ENCODE measurements at places on chromosomes 11 and 22. TPM values are rescaled to one million over a fixed set of nuclear protein-coding genes. Genes with fewer than 3 reads are reported as not detected.

- H3K4me3 ChIP-seq: no peak overlapping the region
- H3K27me3 ChIP-seq: no peaks in the 10 kb centered on the region
- no peaks in the 10 kb centered on the region for H3K36me3 ChIP-seq
- no peak for DNase-seq
Observed at GRCh38 chr11:22957786-22958185, 97.5 kb upstream of the CCDC179 start.

DNA sequence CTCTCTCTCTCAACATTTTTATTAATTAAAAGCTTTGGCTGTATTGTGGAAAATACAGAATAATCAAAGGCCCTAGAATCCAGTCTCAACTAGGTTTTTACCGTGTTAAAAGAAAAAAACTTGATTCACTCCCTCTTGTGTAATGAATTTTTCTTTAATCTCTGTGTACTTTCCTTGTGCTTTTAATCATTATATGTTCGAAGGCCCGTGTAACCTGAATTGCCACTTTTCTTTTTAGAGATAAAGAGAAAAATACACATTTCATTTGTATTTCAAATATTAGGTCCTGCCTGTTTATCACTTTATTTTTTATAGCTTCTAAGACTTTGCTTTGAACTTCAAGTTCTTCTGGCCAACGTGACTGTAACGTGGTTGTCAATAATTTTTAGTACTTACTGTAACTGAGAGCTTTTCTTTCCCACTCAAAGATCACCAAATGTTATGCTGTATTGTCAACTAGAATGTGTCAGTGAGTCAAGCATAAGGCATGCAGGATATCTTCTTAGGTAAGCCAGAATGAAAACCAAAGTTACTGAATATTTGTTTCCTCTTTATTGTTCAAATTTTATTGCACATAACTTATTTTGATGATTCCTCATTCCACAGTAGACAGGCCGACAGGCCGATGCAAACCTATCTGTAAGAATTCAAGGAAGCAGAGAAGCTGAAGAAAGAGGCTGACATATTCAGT lies 23.3 kb upstream of the FAR1 start:
- no peak for DNase-seq
- no peaks in the 10 kb centered on the region for H3K27me3 ChIP-seq
- H3K4me1 ChIP-seq: no peaks in the 10 kb centered on the region
- no peaks in the 10 kb centered on the region for H3K36me3 ChIP-seq

The RBFOX2 gene
- 68.3 TPM for total RNA-seq

DNA sequence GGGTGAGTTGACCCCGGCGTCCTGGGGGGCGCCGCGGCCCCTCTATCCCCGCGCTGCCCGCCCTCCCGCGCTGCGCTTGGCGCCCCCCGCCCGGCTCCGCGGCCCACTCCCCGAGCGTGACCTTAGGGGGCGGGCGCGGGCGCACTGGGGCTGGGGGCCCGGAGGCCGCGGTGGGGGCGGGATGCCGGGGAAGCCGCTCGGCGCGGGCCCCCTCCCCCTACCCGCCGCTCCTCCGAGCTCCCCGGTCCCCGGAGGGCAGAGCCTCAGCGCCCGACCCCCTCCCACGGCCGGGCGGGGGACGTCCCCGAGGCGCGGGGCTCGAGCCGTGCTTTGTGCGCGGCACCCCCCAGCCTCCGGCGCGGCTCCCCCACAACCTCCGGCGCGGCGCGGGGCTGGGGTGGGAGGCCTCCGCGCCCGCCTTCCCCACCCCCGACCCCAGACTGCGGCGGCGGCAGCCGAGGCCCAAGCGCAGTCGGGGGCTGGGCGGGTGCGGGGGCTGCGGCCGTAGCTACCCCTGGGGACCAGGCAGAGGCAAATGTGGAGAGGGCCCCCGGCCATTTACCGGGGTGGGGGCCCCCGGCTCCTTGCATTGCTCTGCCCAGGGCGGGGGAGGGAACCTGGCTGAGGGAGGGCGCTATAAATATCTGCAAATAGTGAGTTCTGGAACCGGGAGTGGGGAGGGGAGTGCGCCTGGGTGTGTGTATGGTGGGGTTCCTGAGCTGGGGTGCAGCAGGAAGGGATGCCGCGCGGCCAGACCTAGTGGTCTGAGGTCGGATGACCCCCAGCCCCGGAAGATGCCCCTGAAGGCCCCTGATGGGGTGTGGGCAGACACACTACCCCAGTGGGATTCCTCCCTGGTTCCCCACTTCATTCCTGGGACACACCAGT lies 988 bp downstream of the MGAT3 start:
- H3K4me3 ChIP-seq: peak overlapping the region; percentile 19
- peak overlapping the region; percentile 72 for H3K27ac ChIP-seq
- no peak for DNase-seq
- H3K27me3 ChIP-seq: peaks cover 36% of the 10 kb centered on the region
- peaks cover 12% of the 10 kb centered on the region for H3K4me1 ChIP-seq
